ENCODE measurements at places on chromosomes 11 and 22. TPM values are rescaled to one million over a fixed set of nuclear protein-coding genes. Genes with fewer than 3 reads are reported as not detected.

- no peak for DNase-seq
Measured at GRCh38 chr22:28397306-28397705, 282.3 kb downstream of the TTC28 start.

GRCh38 chr22:37589636-37590035 lies 9.7 kb upstream of the LGALS2 start:
- DNase-seq: no peak

DNA sequence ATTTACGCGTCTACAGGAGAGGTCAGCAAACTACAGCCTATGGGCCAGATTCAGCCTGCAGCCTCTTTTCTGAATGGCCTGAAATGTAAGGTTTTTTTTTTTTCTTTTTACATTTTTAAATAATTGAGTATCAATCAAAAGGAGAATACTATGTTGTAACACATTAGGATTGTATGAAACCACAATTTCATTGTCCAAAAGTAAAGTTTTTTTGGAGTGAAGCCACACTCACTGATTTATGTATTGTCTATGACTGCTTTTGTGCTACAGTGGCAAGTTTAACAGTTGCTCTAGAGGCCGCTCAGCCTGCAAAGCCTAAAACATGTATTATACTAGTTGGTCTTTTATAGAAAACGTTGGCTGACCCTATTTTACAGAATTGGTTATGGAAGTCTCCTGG lies 923.2 kb downstream of the NTM start:
- no peak for DNase-seq

- no peak for DNase-seq
Measured at GRCh38 chr11:20980736-20981135, 311.4 kb downstream of the NELL1 start.

- DNase-seq: no peak
Measured at GRCh38 chr11:57513911-57514537, 1.5 kb downstream of the SLC43A1 start.

CNIH2 gene
- 4.3 TPM for polyA plus RNA-seq

- no peak for DNase-seq
Measured at GRCh38 chr11:104191124-104191523, 27.2 kb upstream of the PDGFD start.

MYEOV gene
- polyA plus RNA-seq: 6.2 TPM

SCGB1A1 gene
- not detected for polyA plus RNA-seq

SORL1 gene
- 35.4 TPM for polyA plus RNA-seq

STK33 gene
- polyA plus RNA-seq: 28.0 TPM

DNA sequence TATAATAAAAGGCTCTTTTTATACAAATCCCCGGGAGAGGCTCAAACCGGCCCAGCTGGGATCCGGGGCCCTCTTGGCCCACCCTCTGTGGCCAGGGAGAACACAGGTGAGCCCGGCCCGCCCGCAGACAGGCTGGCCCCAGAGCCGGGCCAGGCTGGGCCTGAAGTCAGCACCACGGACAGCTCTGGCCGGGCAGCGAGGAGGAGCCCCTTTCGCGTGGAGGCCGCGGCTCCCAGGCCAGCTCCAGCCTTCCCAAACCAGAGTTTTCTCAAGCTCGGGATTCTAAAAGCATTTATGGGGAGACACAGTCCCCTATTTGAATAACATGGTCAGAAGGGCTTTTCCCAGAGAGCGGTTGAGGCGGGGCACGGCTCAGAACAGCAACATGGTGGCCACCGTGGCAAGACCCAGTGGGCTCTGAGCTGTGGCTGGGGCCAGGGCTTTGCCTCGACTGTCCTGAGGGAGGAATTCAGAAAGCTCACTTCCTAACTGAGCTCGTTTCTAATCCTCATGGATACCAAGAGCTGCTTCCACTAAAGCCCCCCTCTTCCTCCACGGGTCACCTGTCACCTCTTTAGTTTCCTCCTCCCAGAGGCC lies 115.4 kb downstream of the BRD1 start:
- peak; percentile 38 for DNase-seq

TRIM64 gene
- not detected for polyA plus RNA-seq

DNA sequence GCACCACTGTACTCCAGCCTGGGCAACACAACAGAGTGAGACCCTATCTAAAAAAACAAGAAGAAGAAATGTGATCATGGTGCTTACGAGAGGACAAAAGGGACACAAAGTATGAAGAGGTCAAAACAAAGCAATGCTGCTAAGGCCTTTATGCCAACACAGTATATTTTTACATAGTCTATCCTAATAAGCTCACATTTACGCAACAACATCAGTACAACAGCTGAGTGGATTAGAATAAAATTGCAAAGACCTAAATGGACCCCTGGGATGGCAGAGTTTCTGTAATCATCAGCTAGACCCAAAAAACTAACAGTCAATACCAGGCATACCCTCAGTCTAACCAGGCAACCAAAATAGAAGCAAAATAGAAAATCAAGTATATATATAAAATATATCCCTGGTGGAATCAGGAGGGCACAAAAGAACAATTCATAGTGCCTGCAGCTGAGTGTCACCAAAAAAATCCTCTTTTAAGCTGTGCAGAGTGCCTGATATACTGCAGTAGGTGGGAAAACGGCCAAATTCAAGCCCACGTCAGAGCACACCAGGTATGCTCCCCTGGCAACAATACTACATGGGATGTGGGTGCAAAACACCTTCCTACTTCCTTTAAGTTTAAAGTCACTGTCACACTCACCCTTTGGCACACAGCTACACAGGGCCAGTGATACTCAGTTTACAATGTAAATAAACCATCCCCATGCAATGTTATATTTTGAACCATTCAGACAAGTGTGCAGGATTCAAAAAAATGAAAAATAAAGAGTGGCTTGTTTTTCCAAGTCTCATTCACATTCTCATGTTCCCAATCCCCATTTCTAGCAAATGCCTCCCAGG lies 57.8 kb downstream of the RBFOX2 start:
- no peak for DNase-seq

SMTNL1 gene
- 0.30 TPM for polyA plus RNA-seq

- no peak for DNase-seq
Measured at GRCh38 chr11:22407267-22407666, 69.1 kb downstream of the SLC17A6 start.

DNA sequence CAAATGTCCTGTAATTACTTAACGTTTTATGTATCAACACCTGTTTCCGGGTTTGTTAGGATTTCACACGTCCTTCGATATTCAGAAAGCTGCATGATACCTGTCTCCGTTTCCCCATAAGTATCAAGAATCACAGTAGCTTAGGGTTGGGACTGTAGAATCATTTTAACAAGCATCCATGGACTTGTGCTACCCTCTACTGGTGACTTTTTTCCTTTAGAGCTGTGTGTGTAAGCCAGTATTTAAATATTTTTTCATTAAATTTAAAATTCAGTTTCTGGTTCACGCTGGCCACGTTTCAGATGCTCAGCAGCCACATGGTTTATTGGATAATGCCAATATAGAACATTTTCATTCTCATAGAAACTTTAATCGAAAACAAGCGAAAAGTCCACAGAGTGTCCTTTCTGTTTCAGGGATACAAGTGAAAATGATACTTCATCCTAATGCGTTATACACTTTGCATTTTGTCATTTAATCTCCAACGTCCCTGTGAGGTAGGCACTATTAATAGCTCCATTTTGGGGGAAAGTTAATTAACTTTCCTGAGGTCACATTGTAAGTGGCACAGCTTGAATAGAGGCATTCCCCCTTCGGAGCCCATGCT lies 61.5 kb upstream of the SLC25A18 start:
- peak; percentile 59 for DNase-seq

SPON1 gene
- polyA plus RNA-seq: 73.8 TPM

OR52N2 gene
- polyA plus RNA-seq: not detected

DNA sequence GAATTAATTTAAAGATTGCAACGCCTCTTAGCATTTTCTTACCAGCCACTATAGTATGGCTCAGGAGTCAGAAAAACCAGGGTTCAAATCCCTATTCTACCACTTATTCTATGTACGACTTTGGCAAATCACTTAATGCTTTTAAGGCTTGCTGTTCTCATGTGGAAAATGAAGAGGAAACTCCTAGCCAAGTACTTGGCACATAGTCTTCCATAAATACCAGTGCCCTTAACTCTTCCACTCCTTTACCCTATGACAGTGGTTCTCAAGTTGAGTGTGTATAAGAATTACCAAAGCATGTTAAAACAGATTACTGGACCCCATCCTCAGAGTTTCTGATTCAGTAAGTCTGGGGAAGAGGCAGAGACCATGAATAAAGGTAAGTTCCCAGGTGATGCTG lies 107.6 kb downstream of the RBFOX2 start:
- no peak for DNase-seq

DNA sequence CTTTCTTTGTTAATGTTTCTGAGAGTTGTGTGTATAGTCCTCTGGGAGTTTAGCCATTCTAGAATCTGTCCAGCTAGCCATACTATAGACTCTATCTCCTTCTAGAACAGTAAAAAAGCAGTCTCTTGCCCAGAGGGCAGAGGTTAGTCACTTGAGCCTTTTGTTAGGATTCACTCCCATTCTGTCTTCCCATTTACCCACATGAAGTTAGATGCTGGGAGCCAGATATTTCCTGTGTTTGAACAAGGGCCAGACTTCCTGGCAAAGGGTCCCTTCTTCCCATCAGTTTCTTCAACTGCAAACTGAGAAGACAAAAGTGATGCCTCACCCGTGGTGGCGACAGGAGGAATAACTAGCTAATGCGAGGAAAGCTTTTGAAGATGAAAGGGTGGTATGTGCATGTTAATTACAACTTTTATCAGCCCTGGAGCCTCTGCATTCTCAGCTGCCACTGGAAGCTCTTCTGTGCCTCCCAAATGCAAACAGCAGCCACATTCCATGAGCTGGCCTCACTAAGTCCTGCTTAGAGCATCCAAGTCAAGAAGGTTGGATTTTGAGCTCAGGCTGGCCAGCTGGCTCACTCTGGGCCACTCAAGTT lies 12.8 kb downstream of the CD44 start:
- no peak for DNase-seq

DNA sequence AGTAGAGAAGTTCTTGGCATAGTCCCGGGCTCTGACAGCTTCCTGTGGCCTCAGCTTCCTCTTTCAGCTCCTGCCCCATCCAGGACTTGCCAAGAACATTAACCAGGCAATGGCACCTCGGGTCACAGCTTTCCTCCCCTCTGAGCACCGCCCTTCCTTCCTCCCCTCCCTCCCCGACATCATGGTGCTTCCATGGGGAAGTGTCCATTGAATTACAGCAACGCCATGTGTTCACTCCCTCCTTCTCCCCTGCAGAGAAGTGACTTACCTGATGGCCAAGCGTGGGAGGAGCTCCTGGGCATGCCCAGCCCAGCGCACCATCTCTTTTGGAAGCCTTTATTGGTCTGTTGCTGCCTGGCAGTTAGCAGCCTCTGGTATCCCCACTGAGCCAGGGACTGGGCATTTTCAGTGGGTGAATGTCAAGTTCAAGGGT lies 25.8 kb upstream of the DAGLA start:
- no peak for DNase-seq

DNA sequence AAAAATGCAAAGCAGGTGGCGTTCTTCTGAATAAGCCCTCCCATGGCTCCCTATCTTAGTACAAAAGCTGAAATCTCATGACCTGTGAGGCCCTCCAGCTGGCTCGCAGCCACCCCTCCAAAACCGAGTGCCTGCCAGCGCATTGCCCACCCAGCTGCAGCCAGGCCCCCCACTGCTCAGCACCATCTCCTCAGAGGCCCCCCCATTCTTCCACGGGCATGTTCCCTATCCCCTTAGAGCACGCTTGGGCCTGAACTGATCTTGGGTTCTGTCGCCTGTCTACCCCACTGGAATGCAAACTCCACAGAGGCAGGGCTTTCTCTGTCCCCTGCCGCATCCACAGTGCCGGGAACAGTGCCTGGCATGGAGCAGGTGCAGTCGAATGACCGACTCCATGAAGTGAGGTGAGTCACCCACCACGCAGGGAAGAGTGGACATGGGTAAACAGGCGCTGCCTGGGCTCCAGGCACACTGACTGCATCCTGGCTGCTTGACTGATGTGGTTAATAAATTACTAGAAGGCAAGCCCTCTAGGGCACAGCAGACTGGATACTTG lies 11.3 kb upstream of the EFCAB6 start:
- no peak for DNase-seq

DNA sequence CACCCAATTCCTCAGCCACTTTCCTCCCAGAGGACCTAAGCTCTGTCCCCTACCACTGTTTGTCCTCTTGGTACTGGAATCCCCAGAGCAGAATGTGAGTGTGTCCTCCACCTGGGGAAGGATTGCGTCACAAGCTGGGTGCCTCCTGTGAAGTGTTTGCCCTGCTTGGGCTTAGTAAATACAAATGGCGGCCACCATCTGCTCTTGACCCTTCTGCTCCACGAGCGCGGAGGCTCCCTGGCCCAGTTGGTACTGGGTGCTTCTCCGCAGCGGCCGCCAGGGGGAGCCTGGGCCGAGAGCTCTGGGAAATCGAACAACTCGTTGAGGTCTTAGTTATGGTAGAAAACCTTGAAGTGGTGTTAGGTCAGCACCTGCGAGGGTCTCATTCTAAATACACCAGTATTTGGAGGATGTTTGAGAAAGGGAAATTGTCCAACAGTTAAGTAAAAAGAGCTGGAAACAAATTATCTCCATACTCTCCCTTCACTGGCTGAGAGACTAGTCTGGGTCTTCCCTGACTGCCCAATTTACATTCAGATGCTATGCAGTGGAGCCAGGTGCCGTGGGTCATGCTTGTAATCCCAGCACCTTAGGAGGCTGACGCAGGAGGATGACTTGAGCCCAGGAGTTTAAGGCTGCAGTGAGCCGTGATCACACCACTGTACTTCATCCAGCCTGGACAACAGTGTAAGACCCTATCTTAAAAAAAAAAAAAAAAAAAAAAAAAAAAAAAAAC lies 74.6 kb upstream of the TEAD1 start:
- DNase-seq: no peak

- DNase-seq: no peak
Measured at GRCh38 chr11:100585728-100586127, 101.4 kb upstream of the ARHGAP42 start.

REXO2 gene
- 114 TPM for polyA plus RNA-seq

GRCh38 chr22:46513908-46514550 lies 23.4 kb downstream of the CELSR1 start:
- DNase-seq: no peak

- no peak for DNase-seq
Measured at GRCh38 chr11:22666325-22666687, at the start of gene GAS2. Gene GAS2 (plus strand): TSS chr11:22666611. CDS start chr11:22674870, 8,259 bp downstream.

- no peak for DNase-seq
Measured at GRCh38 chr22:32561163-32561562, 86.6 kb downstream of the FBXO7 start.

All from right renal pelvis (tissue), 4 donors.